ENCODE measurements at places on chromosomes 6 and 20.

DNA sequence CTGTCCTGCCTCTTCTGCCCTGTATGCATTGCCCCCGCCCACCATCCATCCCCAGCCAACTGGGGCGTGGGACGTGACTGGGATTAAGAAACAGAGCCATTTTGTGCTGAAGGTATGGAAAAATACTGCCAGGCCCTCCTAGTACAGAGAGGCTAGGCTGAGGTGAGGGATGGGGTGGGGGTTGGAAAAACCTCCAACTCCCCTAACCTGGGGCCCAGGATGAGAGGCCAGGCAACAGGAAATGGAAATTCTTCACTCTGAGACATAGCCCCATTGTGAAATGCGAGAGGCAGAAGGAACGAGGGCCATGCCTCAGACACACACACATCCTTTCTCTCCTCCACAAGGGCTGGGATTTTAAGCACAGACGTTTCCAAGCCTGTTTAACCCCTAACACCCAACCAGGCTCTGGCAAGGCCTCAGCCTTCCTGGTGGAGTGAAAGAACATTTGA, 19.9 kb downstream of the KCNK5 start:
- DNase-seq, result no peak

DNA sequence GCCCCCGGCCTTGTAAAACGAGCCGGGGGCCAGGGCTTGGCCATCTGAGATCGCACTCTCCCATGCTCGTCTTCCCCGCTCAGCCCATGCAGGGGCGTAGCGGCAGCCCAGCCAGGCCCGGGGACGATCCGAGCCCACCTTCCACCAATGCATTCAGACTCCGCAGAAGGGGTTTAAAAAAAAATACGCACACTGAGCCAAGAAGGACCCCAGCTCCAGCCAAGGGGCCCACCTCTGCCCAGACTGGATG, 320 bp downstream of the GSTA4 start:
- DNase-seq, result no peak

GRCh38 chr6:134621858-134622257, 303.9 kb upstream of the SGK1 start:
- DNase-seq, result no peak

- no peak for DNase-seq
These were observed 113.9 kb downstream of the FYN start for GRCh38 chr6:111759331-111759835.

- DNase-seq, result peak; percentile 67
These were observed 35.8 kb upstream of the SHLD1 start for GRCh38 chr20:5714261-5715041.

- no peak for DNase-seq
These were observed 295.1 kb upstream of the CDYL start for GRCh38 chr6:4480788-4481735.

DNA sequence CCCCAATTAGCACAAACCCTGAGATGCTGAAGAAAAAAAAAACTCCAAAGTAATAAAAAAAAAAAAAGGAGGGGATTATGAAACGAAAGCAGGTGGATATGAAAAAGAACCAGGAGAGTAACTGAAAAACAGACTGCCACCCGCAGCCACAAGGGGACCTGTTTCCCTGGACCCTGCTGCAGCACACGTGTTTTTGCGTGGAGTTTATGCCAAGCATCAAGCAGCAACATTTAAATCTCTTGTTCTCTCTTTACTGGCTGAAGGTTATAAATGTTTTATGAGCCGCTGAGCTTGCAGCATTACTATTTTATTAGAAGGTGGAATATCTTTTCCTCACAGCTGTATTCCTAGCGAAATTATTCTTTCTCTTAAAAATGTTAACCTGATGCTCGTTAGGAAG, 131.6 kb upstream of the OLIG3 start:
- no peak for DNase-seq

GRCh38 chr20:63442100-63442493, 30.4 kb downstream of the KCNQ2 start:
- no peak for DNase-seq

DNA sequence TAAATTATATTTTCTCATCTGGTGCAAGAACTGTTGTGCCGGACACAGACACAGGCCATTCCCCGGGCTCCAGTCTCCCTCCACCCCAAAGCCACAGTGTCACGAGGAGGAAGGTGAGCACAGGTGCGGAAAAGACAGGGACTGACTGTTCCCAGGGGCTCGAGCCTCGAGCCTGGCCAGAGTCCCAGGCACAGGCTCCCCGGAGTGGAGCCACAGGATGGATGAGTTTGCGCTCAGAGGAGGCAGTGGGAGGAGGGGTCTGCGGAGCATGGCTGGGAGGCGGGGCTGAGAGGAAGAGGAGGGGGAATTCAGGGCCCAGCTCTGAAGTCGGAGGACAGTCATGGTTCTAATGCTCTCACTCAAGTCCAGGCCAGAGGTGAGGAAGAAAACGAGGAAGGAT, 284.8 kb downstream of the SMOC2 start:
- DNase-seq, result no peak

GRCh38 chr6:168167431-168168315, 88.7 kb upstream of the FRMD1 start:
- no peak for DNase-seq

DNA sequence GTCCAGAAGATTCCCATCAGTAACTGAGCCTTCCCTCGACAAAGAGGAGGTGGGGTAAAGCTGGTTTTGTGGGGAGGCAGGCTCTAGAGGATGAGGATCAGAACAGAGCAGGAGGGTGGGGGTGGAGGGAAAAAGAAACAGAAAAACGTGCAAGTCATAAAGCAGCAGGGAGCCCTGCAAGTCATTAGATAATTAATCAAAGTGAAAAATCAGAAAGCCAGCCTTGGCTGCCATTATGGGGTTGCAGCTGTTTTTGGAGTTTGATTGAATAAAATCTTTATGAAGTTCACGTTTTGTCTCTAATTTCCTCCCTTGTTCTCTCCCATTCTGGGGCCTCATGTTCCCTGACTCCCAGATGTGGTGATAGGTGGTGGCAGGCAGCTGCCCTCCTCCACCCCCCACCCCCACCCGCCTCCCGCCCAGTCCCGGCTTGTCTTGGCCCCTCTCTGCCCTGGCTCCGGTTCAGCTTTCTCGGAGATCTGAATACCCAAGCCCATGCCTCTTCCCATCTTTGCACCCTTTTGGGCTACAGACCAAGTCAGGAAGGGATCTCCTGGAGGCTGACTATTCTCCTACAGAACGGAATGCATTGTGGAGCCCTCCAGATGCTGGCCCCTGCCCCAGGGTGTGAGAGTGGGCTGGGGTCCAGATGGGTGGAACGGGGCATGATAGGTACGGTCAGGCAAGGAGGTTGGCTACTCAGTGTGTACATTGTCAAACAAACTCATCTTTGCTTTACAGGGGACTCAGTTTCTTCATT, 141.8 kb downstream of the CDC5L start:
- DNase-seq, result no peak

- DNase-seq, result no peak
These were observed 10.8 kb upstream of the CPNE5 start for GRCh38 chr6:36850021-36850420.

GRCh38 chr6:38714239-38715015, 684 bp upstream of the DNAH8 start:
- no peak for DNase-seq

GRCh38 chr6:32785781-32786533, 22.6 kb upstream of the HLA-DQB2 start:
- peak; percentile 56 for DNase-seq

- peak; percentile 78 for DNase-seq
These were observed 4.3 kb upstream of the RIPK1 start for GRCh38 chr6:3063733-3064700.

DNA sequence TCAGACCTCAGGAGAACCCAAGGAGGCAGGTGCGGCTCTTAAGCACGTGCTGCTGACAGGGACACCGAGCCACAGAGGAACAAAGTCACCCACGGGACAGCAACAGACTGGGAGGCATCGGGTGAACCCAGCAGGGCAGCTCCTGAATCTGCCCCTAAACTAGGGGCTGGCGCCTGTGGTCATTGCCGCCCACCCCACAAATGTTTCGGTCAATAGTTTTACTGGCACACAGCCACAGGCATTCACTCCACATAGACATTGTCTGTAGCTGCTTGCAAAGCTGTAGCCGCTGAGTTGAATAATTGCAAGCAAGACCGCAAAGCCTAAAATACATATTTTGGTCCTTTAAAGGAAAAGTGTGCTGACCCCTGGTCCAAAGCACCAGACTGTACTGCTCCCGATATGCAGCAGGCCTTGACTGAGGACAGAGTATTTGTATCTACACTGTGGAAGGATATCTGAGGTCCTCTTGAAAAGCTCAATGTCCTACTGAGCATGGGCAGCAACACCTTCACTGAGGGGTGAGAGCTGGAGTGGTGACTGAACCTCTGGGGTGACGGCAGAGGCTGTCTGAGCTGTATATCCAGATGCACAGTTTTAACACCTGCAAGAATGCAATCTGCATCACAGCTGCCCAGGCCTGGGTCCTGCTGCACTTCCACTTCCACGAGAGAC, 310.3 kb downstream of the THBS2 start:
- no peak for DNase-seq

DNA sequence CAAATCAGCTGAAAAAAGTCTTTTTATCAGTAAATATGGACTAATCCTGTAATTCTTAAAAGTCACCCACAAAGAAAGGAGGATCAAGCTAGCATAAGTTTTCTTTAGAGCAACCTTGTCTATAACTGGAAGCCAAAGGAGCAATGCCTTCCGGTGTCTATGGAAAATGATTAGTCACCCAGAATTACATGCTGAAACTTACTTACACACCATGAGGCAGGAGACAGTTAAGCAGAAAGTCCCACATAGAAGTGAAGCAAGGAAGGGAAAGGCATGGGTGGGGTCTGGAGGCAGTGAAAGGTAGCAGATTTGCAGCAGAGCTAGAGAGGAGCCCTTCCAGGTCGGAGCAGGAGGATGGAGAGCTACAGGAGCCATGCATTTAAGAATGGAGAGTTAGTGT, 153.7 kb upstream of the RIPOR2 start:
- no peak for DNase-seq

GRCh38 chr20:56870271-56870670, 241.2 kb downstream of the TFAP2C start:
- no peak for DNase-seq

- no peak for DNase-seq
These were observed 71.9 kb upstream of the PLCB4 start for GRCh38 chr20:8996817-8997512.

DNA sequence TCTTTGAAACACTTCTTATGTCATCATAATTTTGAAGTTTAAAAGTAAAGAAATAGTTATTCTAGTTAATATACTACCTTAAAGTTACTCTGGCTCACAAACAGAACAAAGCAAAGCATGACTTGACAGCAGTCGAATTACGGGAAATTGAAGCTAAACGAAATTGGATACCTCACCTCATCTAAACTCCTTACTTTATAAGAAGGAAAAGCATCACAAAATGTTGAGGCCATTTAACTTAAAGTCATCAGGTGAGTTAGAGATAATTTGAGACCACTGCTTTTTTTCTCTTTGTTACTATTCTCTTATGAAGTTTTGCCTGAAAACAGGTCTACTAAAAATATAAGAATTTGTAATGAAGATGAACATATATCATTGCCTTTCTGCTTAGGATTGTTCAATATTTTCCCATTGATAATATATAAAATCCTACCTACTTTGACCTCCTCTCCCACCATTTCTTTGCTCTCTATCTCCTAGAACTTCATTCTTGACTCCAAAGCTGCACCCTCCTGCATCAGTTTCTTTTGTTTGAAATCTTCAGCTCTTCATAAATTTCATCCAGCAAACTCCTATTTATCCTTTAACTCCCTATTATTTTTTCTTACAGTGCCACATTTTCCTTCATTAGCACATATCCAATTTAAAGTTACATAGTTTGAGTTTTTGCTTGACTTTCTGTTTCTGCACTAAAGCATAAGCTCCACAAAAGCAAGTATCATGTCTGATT, 510.7 kb upstream of the ZNF337 start:
- DNase-seq, result no peak

GRCh38 chr20:41360831-41361756, 5.5 kb downstream of the EMILIN3 start:
- no peak for DNase-seq

- peak; percentile 74 for DNase-seq
These were observed 30.6 kb upstream of the ZNF184 start for GRCh38 chr6:27503436-27504030.

GRCh38 chr6:72651174-72651573, 29.3 kb downstream of the KCNQ5 start:
- no peak for DNase-seq

- DNase-seq, result no peak
These were observed 113.8 kb downstream of the ATXN1 start for GRCh38 chr6:16647422-16647821.

DNA sequence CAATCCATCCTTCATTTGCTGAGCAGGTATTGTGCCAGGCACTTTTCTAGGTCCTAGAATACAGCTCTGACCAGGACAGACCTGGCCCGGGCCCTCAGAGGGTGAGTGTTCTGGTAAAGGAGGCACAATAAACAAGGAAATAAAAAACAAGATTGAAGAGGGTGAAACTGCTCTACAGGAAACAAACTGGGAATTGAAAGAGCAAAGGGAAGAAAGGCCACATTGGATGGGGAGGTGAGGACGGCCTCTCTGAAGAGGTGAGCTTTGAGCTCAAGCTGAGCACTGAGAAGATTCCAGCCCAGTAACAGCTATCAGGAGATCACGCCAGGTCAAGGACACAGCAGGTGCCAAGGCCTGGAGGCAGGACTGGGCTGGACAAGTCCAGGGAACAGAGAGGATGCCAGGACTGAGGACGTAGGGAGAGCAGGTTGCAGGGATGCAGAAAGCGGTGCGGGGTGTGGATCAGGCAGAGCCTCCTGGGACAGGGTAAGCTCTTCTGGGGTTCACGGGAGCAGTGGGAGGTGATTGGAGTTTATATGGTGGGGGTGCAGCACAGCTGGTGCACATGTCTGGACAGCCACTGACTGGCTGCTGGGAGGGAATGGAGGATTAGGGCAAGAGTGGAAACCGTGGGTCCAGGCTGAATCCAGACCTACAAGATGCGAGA, 433.3 kb downstream of the PREX1 start:
- no peak for DNase-seq

- DNase-seq, result no peak
These were observed 1.3 kb upstream of the VNN1 start for GRCh38 chr6:132715204-132715603.

DNA sequence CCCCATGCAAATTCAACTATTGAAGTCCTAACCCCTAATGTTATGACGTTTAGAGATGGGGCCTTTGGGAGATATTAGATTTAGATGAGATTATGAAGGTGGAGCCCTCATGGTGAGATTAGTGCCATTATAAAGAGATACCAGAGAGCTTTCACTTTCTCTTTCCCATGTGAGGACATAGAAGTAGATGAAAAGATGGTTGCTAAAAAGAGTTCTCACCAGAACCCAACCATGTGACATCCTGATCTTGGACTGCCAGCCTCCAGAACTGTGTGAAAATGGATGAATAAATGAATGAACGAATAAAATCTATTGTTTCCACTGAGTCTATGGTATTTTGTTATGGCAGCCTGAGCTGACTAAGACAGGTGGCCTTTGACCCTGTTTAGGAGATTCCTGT, 50.6 kb upstream of the FBXO30 start:
- DNase-seq, result no peak
